ENCODE measurements at places on chromosomes 1 and 21.

GRCh38 chr1:67211589-67212563, 45.6 kb downstream of the IL23R start:
- DNase-seq, result no peak
- H3K27ac ChIP-seq, result no peak overlapping the region
- no peaks in the 10 kb centered on the region for H3K27me3 ChIP-seq
- peaks cover 7% of the 10 kb centered on the region for H3K4me1 ChIP-seq
- H3K4me3 ChIP-seq, result no peak overlapping the region
- H3K36me3 ChIP-seq, result no peaks in the 10 kb centered on the region

DNA sequence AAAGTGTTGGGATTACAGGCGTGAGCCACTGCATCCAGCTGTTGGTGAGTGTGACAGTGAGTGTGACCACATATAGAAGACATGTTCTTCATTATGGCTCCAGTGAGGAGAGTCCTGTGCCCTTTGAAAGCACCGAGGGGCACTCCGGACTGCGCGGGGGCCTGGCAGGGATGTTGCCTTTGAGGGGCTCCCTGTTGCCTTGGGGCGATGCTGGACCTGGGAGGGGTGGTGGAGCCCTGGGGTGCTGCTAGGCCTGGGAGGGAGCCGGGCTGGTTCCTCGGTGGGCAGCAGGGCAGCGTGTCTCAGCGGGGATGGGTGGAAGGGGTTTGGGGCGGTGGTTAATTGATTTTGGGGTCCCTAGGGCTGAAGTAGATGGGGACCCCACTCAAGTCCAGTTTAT, 25.5 kb downstream of the CFAP74 start:
- H3K4me1 ChIP-seq, result no peaks in the 10 kb centered on the region
- H3K4me3 ChIP-seq, result no peak overlapping the region
- no peaks in the 10 kb centered on the region for H3K36me3 ChIP-seq

- H3K27me3 ChIP-seq, result peaks cover 6% of the 10 kb centered on the region
- no peak for DNase-seq
- no peak overlapping the region for H3K27ac ChIP-seq
Measured at GRCh38 chr1:6507037-6507428, 15.6 kb upstream of the PLEKHG5 start.

GRCh38 chr1:202165942-202166843, 5.8 kb upstream of the PTPN7 start:
- no peaks in the 10 kb centered on the region for H3K36me3 ChIP-seq
- H3K4me1 ChIP-seq, result peaks cover 65% of the 10 kb centered on the region
- no peak overlapping the region for H3K4me3 ChIP-seq
- no peaks in the 10 kb centered on the region for H3K27me3 ChIP-seq
- no peak for DNase-seq

DNA sequence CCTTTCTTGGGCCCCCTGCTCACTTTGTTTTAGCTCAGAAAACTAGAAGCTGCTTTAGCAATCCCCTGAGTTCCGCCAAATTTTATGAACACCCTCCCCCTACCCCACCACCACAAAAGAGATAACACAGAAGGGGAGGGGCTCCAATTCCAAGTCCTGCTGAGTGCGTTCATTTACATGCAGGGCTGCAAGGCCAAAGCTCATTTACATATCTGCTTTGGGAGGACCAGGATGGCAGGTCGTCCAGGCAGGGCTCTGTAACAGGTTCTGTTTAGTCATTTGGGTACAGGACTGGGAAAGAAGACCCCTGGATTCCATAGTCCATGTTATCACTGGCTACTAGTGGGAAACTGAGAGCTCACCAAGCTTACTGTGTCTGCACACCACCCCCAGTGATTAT, 35.9 kb upstream of the KIF21B start:
- H3K36me3 ChIP-seq, result no peaks in the 10 kb centered on the region
- DNase-seq, result no peak
- H3K4me1 ChIP-seq, result no peaks in the 10 kb centered on the region
- H3K27ac ChIP-seq, result no peak overlapping the region
- peaks cover 4% of the 10 kb centered on the region for H3K27me3 ChIP-seq

GRCh38 chr1:30756545-30757351, 826 bp downstream of the LAPTM5 start:
- no peaks in the 10 kb centered on the region for H3K27me3 ChIP-seq
- H3K27ac ChIP-seq, result peak overlapping the region; percentile 97
- H3K4me3 ChIP-seq, result peak overlapping the region; percentile 99
- peaks cover 21% of the 10 kb centered on the region for H3K36me3 ChIP-seq

DNA sequence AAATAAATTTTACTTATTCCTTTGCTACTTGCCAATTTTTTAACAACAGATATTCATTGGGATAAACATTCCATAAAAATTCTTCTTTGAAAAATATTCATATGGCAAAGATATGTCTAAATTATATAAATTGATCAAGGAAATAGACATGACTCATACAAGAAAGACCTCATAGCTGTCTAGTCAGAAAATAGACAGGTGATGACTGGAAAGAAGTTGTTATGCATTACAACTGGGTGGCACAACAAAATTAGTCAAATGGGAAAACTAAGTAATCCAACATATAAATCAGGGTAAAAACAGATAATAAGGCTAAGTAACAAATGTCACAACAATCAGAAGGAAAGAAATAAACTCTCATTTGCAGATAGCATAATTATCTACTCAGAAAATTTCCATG, 92.0 kb downstream of the USH2A start:
- H3K4me1 ChIP-seq, result no peaks in the 10 kb centered on the region
- no peaks in the 10 kb centered on the region for H3K27me3 ChIP-seq
- no peak for DNase-seq
- no peak overlapping the region for H3K4me3 ChIP-seq
- no peaks in the 10 kb centered on the region for H3K36me3 ChIP-seq

DNA sequence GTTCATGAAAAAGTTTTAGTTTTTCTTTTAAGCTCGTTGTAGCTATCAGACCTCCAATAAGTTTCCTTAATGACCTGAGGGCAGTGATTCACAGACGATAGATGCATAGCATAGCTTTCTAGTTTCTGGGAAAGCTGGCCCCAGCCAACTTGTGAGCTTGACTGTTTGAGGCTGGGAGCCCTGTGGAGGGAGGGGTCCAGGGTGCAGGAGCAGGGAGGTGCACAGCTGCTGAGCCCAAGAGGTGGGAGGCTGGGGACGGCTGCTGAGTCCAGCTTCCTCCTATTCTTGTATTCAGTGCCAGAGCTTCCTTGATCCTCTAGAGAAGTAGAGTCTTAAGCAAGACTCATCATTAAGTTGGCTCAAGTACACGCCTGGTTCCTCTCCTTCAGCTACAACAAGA, 11.0 kb upstream of the AVPR1B start:
- H3K27me3 ChIP-seq, result peaks cover 22% of the 10 kb centered on the region
- H3K36me3 ChIP-seq, result no peaks in the 10 kb centered on the region
- no peak for DNase-seq
- H3K4me3 ChIP-seq, result no peak overlapping the region
- no peaks in the 10 kb centered on the region for H3K4me1 ChIP-seq

- H3K4me3 ChIP-seq, result no peak overlapping the region
- H3K4me1 ChIP-seq, result no peaks in the 10 kb centered on the region
- no peaks in the 10 kb centered on the region for H3K36me3 ChIP-seq
- no peak overlapping the region for H3K27ac ChIP-seq
- no peaks in the 10 kb centered on the region for H3K27me3 ChIP-seq
Measured at GRCh38 chr1:117179471-117179870, 31.3 kb downstream of the VTCN1 start.

DNA sequence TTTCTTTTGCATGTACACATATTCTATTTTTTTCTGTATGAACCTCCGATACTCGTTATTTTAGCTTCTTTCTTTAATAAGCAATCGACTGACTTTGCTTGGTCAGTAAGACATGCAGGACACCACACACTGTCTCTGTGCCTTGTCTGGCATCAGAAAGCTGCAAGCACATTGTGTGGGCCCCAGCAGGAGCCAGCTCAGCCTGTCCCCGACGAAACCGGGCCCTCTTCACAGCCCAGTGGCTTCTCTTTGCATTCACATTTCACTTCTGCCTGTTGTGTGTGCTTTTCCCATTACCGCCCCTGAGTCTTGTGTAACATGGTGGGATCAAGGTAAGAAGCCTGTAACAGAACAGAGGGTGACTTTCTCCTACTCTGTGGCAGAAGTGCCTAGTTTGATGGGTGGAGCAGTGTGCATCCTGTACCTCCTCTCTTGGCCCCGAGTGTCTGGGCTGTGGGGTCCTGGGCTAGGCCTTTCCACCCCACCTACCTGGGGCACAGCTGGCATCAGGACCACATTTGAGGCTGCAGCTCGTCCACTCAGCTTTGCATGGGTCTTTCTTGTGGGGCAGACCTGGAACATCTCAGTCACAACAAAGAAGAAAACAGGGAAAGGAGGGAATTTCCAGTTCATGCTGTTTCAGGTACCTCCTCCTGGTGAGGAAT, 118.9 kb upstream of the COL6A1 start:
- no peak overlapping the region for H3K4me3 ChIP-seq
- H3K27ac ChIP-seq, result no peak overlapping the region
- DNase-seq, result no peak

GRCh38 chr1:94713472-94714141, 106.5 kb upstream of the SLC44A3 start:
- H3K27me3 ChIP-seq, result no peaks in the 10 kb centered on the region
- H3K4me3 ChIP-seq, result no peak overlapping the region
- no peak overlapping the region for H3K27ac ChIP-seq

DNA sequence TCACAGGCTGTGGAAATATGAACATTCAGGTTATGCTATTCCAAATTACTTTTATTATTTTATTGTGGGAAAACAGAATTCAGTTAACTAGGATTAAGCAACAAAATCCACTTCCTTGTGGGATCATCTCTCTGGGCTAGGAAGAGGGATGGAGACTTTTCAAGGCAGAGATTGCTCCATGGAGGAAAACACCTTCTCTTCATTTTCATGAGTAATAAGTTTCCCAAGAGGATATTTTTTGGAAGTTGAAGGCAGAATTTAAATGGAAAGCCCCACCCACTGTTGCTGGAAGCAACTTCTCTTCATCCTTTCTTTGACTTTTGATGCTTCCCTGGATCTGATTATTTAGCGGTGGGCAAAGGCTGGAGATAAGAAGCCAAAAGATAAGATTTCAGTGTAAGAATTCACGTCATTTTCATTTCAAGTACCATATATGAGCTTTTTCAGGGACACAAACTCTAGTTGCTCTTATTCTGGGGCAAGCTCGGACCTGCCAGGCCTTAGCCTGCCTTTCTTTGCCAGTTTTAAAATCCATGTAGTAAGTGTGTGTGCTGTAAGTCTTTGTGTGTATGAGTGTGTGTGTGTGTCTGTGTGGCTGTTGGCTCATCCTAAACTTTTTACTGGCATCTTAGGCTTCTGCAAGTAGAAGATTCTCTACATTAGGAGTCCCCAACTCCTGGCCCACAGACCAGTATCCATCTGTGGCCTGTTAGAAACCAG, 11.7 kb upstream of the IL24 start:
- H3K27me3 ChIP-seq, result no peaks in the 10 kb centered on the region
- H3K4me3 ChIP-seq, result no peak overlapping the region
- DNase-seq, result no peak
- H3K27ac ChIP-seq, result no peak overlapping the region
- peaks cover 7% of the 10 kb centered on the region for H3K4me1 ChIP-seq
- no peaks in the 10 kb centered on the region for H3K36me3 ChIP-seq

DNA sequence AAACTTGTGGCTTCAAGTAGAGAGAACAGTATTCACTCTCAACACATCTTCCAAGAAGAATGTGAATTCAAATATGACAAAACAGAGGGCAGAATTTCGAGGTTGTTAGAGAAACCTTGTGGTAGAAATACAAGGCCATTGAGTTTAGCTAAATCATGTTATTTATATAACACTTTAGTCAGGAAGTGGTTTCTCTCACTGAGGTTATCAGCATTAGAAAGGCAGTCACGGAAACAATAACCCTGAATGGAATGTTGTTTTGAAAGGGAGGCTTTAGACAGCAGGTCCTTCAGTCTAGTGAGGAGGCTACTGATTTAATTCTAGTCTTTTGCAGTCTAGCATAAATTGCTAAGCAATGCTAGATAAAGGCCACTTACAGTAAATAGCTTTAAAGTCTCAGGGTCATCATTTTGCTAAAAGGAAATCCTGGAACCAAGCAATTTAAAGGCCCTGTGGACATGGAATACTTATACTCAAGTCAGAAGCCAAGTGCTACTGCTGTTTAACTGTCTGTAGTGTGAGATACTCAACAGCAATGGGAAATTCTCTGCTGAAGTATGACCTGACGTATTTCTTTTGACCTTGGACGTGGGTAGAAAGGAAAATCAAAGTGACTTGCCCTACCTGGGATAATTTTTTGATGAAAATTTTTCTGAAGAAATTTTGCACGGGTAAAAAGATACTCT, 89.0 kb upstream of the CHODL start:
- no peak overlapping the region for H3K4me3 ChIP-seq
- peaks cover 4% of the 10 kb centered on the region for H3K4me1 ChIP-seq
- H3K27ac ChIP-seq, result no peak overlapping the region
- no peak for DNase-seq
- H3K27me3 ChIP-seq, result no peaks in the 10 kb centered on the region

- DNase-seq, result no peak
- no peaks in the 10 kb centered on the region for H3K27me3 ChIP-seq
- H3K4me1 ChIP-seq, result no peaks in the 10 kb centered on the region
- H3K4me3 ChIP-seq, result no peak overlapping the region
- H3K27ac ChIP-seq, result no peak overlapping the region
- no peaks in the 10 kb centered on the region for H3K36me3 ChIP-seq
Measured at GRCh38 chr1:69121723-69122122, 446.0 kb upstream of the LRRC7 start.

GRCh38 chr1:23400324-23401114, 24.0 kb downstream of the TCEA3 start:
- no peak overlapping the region for H3K4me3 ChIP-seq
- H3K36me3 ChIP-seq, result no peaks in the 10 kb centered on the region
- no peaks in the 10 kb centered on the region for H3K27me3 ChIP-seq
- no peak for DNase-seq
- peaks cover 12% of the 10 kb centered on the region for H3K4me1 ChIP-seq
- H3K27ac ChIP-seq, result no peak overlapping the region

DNA sequence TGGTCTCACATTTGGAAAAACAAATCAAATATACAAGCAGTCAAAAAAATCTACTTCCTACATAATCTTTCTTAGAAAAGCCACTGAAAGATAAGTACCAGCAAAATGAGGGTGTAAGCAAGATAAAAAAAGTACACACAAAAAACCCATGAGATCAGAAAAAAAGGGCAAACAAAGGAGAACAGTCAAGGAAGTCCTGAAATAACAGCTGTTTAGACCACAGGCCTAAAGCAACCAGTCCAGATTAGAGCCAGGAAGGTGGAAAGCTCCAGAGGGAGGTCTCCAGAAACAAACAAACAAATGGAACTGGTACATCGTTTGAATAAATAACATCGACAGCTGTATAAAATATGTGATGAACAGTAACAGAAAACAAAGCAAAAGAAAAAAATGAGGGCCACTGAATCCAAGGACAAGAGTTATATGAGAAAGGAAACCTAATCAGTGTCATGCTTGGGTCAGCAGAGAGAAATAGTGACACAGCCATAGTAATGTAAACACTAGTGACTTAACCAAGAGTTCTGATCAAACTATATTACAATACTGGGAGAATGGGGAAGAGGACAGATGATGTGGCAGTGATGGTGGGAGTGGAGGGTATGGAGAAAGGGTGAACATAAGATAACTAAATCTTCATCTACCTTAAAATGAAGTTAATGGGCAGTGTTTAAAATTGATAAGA, 67.5 kb downstream of the NVL start:
- peaks cover 4% of the 10 kb centered on the region for H3K4me1 ChIP-seq
- no peaks in the 10 kb centered on the region for H3K27me3 ChIP-seq
- no peak overlapping the region for H3K4me3 ChIP-seq
- peaks cover 9% of the 10 kb centered on the region for H3K36me3 ChIP-seq
- no peak for DNase-seq

- DNase-seq, result no peak
- H3K4me3 ChIP-seq, result no peak overlapping the region
- no peaks in the 10 kb centered on the region for H3K4me1 ChIP-seq
- no peaks in the 10 kb centered on the region for H3K36me3 ChIP-seq
Measured at GRCh38 chr1:59997479-59998115, 71.0 kb upstream of the CYP2J2 start.

- H3K4me1 ChIP-seq, result no peaks in the 10 kb centered on the region
- H3K4me3 ChIP-seq, result no peak overlapping the region
- no peak for DNase-seq
- no peak overlapping the region for H3K27ac ChIP-seq
Measured at GRCh38 chr1:34455121-34455520, 278.4 kb downstream of the C1orf94 start.
